ENCODE measurements at places on chromosomes 4 and X. TPM values are rescaled to one million over a fixed set of nuclear protein-coding genes. Genes with fewer than 3 reads are reported as not detected.

GRCh38 chr4:147865926-147866325 lies 134.0 kb downstream of the ARHGAP10 start:
- peaks cover 43% of the 10 kb centered on the region for H3K4me1 ChIP-seq
- peak overlapping the region; percentile 8 for H3K4me3 ChIP-seq
- H3K36me3 ChIP-seq: peaks cover 7% of the 10 kb centered on the region
- H3K27ac ChIP-seq: peak overlapping the region; percentile 94

- peaks cover 18% of the 10 kb centered on the region for H3K27me3 ChIP-seq
- no peak overlapping the region for H3K4me3 ChIP-seq
- no peaks in the 10 kb centered on the region for H3K4me1 ChIP-seq
These were observed 18.8 kb upstream of the RPL34 start for GRCh38 chr4:108601532-108601931.

- peak overlapping the region; percentile 42 for H3K4me3 ChIP-seq
- H3K27me3 ChIP-seq: no peaks in the 10 kb centered on the region
- H3K36me3 ChIP-seq: no peaks in the 10 kb centered on the region
- peak overlapping the region; percentile 77 for H3K27ac ChIP-seq
These were observed 55.3 kb upstream of the APELA start for GRCh38 chr4:164821711-164822110.

GRCh38 chrX:148337873-148338272 lies 162.5 kb upstream of the AFF2 start:
- H3K27me3 ChIP-seq: no peaks in the 10 kb centered on the region
- peaks cover 5% of the 10 kb centered on the region for H3K4me1 ChIP-seq
- no peak overlapping the region for H3K27ac ChIP-seq
- no peak for DNase-seq
- no peak overlapping the region for H3K4me3 ChIP-seq

DNA sequence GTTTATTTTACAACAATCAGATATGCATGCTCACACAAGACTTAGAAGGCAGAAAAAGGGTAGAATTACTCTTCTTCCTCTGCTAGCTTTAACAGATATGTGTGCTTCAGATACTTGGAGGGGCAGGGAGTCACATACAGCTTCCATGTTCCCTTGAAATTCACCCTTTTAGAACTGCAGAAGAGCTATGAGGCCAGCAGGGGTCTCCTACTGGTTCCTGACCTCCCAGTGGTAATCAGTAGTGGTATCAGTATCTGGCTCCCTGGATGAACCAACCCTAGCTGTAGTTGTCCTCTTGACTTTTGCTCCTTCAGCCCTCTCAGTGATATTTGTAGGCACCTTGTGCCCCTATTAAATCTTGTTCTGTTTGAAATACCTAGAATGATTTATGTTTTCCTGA lies 81.5 kb downstream of the RCHY1 start:
- H3K27ac ChIP-seq: no peak overlapping the region
- peaks cover 4% of the 10 kb centered on the region for H3K4me1 ChIP-seq
- no peaks in the 10 kb centered on the region for H3K27me3 ChIP-seq
- peak; percentile 27 for DNase-seq
- H3K36me3 ChIP-seq: no peaks in the 10 kb centered on the region
- no peak overlapping the region for H3K4me3 ChIP-seq

DNA sequence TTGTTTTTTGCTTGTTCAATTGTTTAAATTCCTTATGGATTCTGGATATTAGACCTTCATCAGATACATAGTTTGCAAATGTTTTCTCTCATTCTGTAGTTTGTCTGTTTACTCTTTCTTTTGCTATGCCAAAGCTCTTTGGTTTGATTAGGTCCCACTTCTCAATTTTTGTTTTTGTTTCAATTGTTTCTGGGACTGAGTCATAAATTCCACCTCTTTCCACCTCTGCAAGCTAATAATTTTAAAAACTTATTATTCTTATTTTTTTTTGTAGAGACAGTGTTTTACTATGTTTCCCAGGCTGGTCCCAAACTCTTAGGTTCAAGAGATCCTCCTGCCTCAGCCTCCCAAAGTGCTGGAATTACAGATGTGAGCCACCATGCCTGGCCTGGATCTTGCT lies 226.8 kb upstream of the GPRIN3 start:
- H3K27ac ChIP-seq: no peak overlapping the region
- DNase-seq: no peak
- H3K27me3 ChIP-seq: no peaks in the 10 kb centered on the region
- peaks cover under 1% of the 10 kb centered on the region for H3K4me1 ChIP-seq

The CHST7 gene
- total RNA-seq: 19.6 TPM

The CCKAR gene
- total RNA-seq: not detected

The GPR82 gene
- not detected for total RNA-seq
